Sigmoid colon (tissue), 7 donors: ENCODE measurements at places on chromosomes 12 and 14. TPM values are rescaled to one million over a fixed set of nuclear protein-coding genes. Genes with fewer than 3 reads are reported as not detected.

- no peak for DNase-seq
- no peaks in the 10 kb centered on the region for H3K4me1 ChIP-seq
- no peaks in the 10 kb centered on the region for H3K36me3 ChIP-seq
- no peaks in the 10 kb centered on the region for H3K27me3 ChIP-seq
- H3K27ac ChIP-seq, result no peak overlapping the region
Measured at GRCh38 chr14:70143306-70143705, 45.4 kb downstream of the SLC8A3 start.

- H3K4me1 ChIP-seq, result peaks cover 14% of the 10 kb centered on the region
- H3K36me3 ChIP-seq, result no peaks in the 10 kb centered on the region
- DNase-seq, result no peak
- H3K4me3 ChIP-seq, result no peak overlapping the region
Measured at GRCh38 chr12:89252284-89252683, 100.0 kb downstream of the DUSP6 start.

DNA sequence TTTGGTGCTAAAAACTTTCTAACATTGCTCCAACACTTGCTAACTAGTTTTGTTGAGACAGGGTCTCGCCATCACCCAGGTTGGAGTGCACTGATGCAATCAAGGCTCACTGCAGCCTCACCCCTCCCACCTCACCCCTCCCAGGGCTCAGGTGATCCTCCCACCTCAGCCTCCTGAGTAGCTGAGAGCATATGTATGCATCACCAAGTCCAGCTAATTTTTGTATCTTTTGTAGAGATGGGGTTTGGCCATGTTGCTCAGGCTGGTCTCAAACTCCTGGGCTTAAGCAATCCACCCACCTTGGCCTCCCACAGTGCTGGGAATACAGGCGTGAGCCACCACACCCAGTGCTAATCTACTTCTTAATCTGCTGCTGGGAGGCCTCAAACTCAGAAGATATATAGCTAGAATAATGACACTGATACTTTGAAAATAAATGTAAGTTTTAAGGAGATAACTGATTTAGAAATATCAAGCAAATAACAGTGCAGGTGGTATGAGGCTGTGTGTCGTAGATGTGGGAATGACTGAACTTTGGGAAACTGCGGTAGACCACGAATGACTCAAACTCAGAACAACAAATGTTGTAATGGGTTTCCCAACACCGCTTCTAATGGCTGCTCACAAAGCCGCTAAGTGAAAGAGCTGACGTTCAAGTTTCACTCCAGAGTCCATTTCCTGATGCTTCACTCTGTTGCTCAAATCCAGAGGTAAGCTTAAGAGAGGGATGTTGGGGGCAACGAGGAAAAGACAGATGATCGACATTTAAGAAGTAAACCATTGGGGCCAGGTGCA lies 10.0 kb downstream of the TMCC3 start:
- no peak overlapping the region for H3K4me3 ChIP-seq
- no peak overlapping the region for H3K27ac ChIP-seq
- no peaks in the 10 kb centered on the region for H3K27me3 ChIP-seq
- no peaks in the 10 kb centered on the region for H3K36me3 ChIP-seq
- no peaks in the 10 kb centered on the region for H3K4me1 ChIP-seq

GRCh38 chr14:35122696-35123387 lies 490 bp downstream of the PRORP start:
- no peaks in the 10 kb centered on the region for H3K27me3 ChIP-seq
- H3K27ac ChIP-seq, result peak overlapping the region; percentile 94
- no peaks in the 10 kb centered on the region for H3K36me3 ChIP-seq
- DNase-seq, result no peak
- no peaks in the 10 kb centered on the region for H3K4me1 ChIP-seq

GRCh38 chr12:68641138-68641537 lies 30.4 kb downstream of the RAP1B start:
- H3K4me1 ChIP-seq, result no peaks in the 10 kb centered on the region
- H3K27me3 ChIP-seq, result no peaks in the 10 kb centered on the region
- no peaks in the 10 kb centered on the region for H3K36me3 ChIP-seq
- no peak for DNase-seq
- peak overlapping the region; percentile 33 for H3K27ac ChIP-seq
- H3K4me3 ChIP-seq, result no peak overlapping the region

- peaks cover 46% of the 10 kb centered on the region for H3K4me1 ChIP-seq
- peak overlapping the region; percentile 97 for H3K4me3 ChIP-seq
- peaks cover 18% of the 10 kb centered on the region for H3K36me3 ChIP-seq
- H3K27me3 ChIP-seq, result no peaks in the 10 kb centered on the region
- H3K27ac ChIP-seq, result peak overlapping the region; percentile 98
Measured at GRCh38 chr12:6605421-6606330, 1.5 kb downstream of the CHD4 start.

DNA sequence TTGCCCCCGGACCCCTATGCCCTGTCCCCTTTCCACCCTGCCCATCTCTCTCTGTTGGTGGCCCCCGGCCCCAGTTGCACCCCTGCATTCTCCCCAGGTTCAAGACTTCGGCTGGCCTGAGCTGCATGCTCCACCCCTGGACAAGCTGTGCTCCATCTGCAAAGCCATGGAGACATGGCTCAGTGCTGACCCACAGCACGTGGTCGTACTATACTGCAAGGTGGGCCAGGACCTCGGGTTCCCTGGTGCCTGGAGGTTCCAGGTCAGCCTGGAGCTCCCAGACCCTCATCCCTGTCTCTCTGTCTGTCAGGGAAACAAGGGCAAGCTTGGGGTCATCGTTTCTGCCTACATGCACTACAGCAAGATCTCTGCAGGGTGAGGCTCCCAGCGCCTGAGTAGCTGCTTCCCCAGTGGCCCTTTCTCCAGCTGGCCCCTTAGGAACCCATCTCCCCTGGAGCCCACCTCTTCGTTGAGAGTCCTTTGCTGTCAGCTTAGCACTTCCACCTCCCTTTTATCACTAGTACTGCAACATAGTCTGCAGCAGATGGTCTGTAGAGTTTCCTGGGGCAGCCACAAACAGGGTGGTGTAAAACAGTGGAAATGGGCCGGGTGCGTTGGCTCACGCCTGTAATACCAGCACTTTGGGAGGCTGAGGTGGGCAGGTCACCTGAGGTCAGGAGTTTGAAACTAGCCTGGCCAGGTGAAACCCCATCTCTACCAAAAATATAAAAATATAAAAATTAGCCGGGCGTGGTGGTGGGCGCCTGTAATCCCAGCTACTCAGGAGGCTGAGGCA lies 5.8 kb downstream of the TNS2 start:
- H3K4me3 ChIP-seq, result no peak overlapping the region
- peak; percentile 70 for DNase-seq
- no peaks in the 10 kb centered on the region for H3K27me3 ChIP-seq
- H3K36me3 ChIP-seq, result peaks cover 15% of the 10 kb centered on the region
- no peaks in the 10 kb centered on the region for H3K4me1 ChIP-seq
- H3K27ac ChIP-seq, result peak overlapping the region; percentile 97

- no peaks in the 10 kb centered on the region for H3K36me3 ChIP-seq
- H3K4me3 ChIP-seq, result no peak overlapping the region
- H3K27me3 ChIP-seq, result no peaks in the 10 kb centered on the region
- no peak for DNase-seq
- H3K4me1 ChIP-seq, result no peaks in the 10 kb centered on the region
Measured at GRCh38 chr12:94679554-94680195, 29.3 kb upstream of the TMCC3 start.

DNA sequence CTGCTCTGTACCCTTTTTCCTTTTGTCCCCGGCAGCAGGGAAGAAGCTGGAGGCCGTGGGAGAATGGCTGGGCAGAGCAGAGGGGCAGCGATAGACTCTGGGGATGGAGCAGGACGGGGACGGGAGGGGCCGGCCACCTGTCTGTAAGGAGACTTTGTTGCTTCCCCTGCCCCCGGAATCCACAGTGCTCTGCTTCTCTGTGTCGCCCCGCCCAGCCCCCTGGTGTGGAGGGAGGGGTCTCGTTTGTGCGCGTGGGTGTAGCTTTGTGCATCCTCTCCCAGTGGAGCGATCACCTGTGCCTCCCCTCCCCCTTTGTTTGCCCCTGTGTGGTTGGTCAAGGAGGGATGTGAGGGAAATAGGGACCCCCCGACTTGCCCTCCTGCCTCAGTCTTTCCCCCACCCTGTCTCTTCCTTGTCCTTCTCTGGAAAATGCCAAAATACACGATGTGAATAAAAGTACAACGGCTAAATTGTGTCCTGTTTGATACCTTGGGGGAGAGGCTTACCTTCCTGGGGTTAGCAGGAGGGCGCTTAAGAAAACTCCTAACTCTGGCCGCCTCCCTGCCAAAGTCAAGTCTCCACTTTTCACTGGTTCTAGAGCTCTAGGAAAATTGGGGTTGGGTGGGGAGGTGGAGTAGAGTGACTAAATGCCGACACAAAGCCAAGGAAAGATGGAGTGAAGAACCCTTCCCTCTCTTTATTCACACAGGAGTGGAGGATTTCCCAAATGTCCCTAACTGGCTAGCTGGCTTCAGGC lies 990 bp upstream of the TPI1 start:
- H3K36me3 ChIP-seq, result peaks cover 53% of the 10 kb centered on the region
- H3K27me3 ChIP-seq, result no peaks in the 10 kb centered on the region
- H3K4me1 ChIP-seq, result peaks cover 35% of the 10 kb centered on the region
- H3K27ac ChIP-seq, result peak overlapping the region; percentile 95
- H3K4me3 ChIP-seq, result peak overlapping the region; percentile 94

- no peaks in the 10 kb centered on the region for H3K36me3 ChIP-seq
- no peak overlapping the region for H3K4me3 ChIP-seq
- DNase-seq, result no peak
- no peak overlapping the region for H3K27ac ChIP-seq
- no peaks in the 10 kb centered on the region for H3K27me3 ChIP-seq
Measured at GRCh38 chr12:115332945-115333344, 649.0 kb upstream of the TBX3 start.

DNA sequence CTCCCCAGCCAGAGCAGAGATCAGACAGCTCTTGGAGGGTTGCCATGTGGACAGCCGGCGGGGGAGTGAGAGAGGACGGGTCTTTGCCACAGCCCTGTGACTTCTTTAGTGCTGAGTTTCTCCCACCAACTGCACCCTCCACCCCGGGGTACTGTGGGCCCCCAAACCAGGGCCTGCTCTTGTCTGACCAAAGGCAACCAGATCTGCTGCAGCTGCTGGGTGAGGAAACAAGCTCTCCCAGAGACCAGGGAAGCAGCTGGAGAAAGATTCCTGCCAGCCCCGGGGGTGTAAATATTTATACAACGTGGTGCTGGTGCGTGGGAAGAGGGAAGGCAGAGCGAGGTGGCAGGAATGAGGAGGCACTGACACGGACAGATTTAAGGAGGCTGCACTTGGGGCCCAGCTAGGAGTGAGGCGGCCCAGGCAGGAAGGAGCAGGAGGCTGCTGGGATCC lies 14.3 kb upstream of the ZFP36L1 start:
- peak; percentile 92 for DNase-seq
- peak overlapping the region; percentile 84 for H3K27ac ChIP-seq
- no peak overlapping the region for H3K4me3 ChIP-seq
- no peaks in the 10 kb centered on the region for H3K27me3 ChIP-seq
- H3K4me1 ChIP-seq, result peaks cover 56% of the 10 kb centered on the region
- H3K36me3 ChIP-seq, result no peaks in the 10 kb centered on the region

- H3K4me1 ChIP-seq, result no peaks in the 10 kb centered on the region
- no peak for DNase-seq
- H3K27ac ChIP-seq, result no peak overlapping the region
- H3K27me3 ChIP-seq, result no peaks in the 10 kb centered on the region
- no peak overlapping the region for H3K4me3 ChIP-seq
Measured at GRCh38 chr14:68487805-68488590, 304.9 kb downstream of the ZFP36L1 start.

- H3K27me3 ChIP-seq, result no peaks in the 10 kb centered on the region
- no peaks in the 10 kb centered on the region for H3K4me1 ChIP-seq
- no peak overlapping the region for H3K4me3 ChIP-seq
Measured at GRCh38 chr12:124109760-124110159, 136.7 kb downstream of the ZNF664 start.

DNA sequence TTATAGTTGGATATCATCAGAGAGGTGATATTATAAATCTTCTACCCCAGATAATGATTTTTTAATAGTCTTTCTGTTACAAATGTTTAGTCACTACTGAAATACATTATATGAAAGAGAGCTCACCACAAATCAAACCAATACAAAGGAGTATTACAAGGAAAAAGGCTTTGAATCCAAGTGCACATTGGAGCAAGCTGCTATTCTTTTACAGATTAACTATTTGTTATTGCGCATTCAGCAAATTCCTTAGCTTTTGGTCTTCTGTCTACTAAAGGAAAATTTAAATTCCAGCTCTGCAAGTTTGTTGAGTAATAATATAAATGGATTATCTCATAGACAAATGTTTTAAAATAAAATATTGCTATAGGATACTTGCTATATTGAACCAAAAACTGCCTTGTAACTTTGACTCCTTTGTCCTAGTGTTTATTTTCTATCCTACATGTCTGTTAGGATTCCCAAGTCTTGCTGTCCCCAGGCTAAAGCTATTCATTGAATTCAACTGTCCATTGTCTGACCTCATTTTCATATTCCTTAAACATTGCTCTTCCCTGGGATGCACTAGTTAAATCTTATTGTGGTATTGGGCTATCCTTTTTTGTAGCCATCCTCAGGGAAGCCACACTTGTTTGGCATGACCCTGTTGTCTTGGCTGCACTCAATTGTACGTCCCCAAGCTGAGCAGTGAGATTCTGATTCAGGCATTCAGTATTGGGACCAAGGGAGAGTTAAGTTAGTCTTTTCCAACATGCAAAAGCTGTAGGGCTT lies 41.5 kb downstream of the PDE3A start:
- H3K36me3 ChIP-seq, result no peaks in the 10 kb centered on the region
- no peak overlapping the region for H3K27ac ChIP-seq

DNA sequence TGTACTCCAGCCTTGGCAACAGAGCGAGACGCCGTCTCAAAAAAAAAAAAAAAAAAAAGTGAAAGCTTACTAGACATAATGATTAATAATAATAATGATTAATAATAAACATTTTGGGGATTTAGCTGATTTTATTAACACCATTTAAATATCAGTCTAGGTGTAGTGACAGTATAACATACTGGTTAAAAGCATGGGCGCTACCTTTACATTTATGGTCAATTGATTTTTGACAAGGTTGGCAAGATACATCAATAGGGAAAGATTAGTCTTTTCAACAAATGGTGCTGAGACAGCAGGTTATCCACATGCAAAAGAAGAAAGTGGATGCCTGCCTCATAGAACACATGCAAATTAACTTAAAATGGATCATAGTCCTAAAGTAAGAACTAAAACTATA lies 34.3 kb downstream of the TXNRD1 start:
- no peak for DNase-seq
- no peaks in the 10 kb centered on the region for H3K36me3 ChIP-seq
- no peak overlapping the region for H3K4me3 ChIP-seq
- no peak overlapping the region for H3K27ac ChIP-seq

- H3K4me3 ChIP-seq, result peak overlapping the region; percentile 55
- H3K36me3 ChIP-seq, result no peaks in the 10 kb centered on the region
- peak; percentile 60 for DNase-seq
- H3K27me3 ChIP-seq, result peaks cover 26% of the 10 kb centered on the region
- peaks cover 31% of the 10 kb centered on the region for H3K4me1 ChIP-seq
Measured at GRCh38 chr12:4908684-4909409, 858 bp upstream of the KCNA1 start.

PARPBP gene
- total RNA-seq, result 1.8 TPM

SMIM41 gene
- total RNA-seq, result 1.2 TPM

NAV3 gene
- 9.3 TPM for total RNA-seq

ADAM21 gene
- not detected for total RNA-seq

PTPRB gene
- 15.8 TPM for total RNA-seq

MGST1 gene
- 156 TPM for total RNA-seq

PSEN1 gene
- 34.9 TPM for total RNA-seq

RTL1 gene
- total RNA-seq, result not detected
